Nucleus accumbens (tissue), 56 donors: ENCODE measurements at places on chromosomes 13 and 19.
A peak's percentile ranks its signal among the peaks of the same experiment; 100 is the strongest.

DNA sequence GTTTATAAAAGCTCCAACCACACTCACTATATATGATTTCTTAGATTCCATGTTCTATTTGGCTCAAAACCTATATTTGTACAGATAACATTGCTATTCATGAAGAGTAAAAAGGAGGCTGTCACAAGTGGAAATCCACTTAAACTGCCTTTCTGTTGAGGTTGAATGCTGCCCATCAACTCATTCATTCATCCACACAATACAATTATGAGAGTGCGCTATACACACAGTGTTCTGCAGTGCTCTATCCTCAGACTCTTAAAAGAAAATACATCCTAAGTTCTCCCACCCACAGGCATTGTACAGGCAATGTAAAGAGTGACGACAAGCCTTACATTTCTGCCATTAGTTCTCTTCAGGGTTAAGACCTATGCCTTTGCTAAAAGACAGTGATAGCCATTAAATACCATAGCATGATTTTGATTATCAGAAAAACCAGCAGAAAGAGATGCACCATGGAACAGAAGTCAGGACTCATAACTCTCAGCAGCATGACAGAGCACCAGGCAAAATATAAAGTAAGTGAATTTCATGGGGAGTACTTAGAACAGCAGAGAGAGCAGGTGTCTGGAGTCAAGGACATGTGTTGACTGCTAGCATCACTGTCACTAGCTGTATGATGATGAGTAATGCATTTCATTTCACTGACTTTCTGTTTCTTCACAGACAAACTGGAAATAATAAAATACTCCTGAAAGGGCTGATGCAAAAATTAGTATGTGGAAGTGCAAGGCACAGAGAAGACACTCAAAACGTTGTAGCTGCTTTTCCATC lies 218.0 kb downstream of the RBM26 start:
- DNase-seq, result no peak

GRCh38 chr13:46565808-46566750 lies 13.1 kb downstream of the LRCH1 start:
- DNase-seq, result no peak

DNA sequence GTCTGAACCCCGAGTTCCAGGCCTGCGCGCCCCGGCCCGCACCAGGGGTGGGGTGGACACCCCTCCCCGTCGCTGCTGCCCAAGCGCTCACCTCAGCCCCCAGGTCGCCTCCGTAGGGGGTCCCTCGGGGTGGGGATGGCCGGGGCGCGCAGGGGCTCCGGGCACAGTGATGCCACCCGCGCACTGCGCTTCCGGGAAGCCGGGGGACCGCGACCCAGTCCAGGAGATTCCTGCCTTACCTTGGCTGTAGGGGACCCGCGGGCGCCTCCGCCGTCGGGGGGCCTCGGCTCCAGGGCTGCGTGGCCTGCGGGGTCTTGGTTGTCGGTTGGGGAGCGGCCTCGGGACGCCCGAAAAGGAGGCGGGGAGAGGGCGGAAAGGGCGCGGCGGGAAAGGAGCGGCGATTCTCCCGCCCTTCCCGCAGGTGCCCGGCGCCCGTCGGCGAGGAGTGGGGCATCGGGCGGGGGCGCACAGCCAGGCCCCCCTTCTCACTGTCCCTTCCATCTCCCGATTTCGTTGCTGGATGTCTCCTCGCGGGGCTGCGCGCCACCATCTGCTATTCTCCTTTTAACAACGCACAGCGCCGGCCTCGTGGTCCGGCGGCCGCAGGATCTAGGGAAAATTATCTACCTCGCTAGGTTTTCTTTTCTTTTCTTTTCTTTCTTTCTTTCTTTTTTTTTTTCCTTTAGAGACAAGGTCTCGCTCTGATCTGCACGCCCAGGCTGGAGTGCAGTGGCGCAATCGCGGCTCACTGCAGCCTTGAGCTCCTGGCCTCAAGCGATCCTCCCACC lies at the start of gene KEAP1:
Gene KEAP1, minus strand, starts transcription at position 355 of the 788 bp plus-strand sequence. CDS start 3,323 bp downstream, outside the sequence.
- DNase-seq, result peak; percentile 74

- no peak for DNase-seq
Observed at GRCh38 chr13:98632961-98633360, 56.1 kb upstream of the STK24 start.

- DNase-seq, result no peak
Observed at GRCh38 chr13:68345963-68346531, 1115.9 kb upstream of the PCDH9 start.

GRCh38 chr13:106753251-106753650 lies 185.3 kb upstream of the ARGLU1 start:
- no peak for DNase-seq

- DNase-seq, result no peak
Observed at GRCh38 chr13:112588490-112589297, 741 bp upstream of the TUBGCP3 start.
